ENCODE measurements at places on chromosomes 1 and 21.

DNA sequence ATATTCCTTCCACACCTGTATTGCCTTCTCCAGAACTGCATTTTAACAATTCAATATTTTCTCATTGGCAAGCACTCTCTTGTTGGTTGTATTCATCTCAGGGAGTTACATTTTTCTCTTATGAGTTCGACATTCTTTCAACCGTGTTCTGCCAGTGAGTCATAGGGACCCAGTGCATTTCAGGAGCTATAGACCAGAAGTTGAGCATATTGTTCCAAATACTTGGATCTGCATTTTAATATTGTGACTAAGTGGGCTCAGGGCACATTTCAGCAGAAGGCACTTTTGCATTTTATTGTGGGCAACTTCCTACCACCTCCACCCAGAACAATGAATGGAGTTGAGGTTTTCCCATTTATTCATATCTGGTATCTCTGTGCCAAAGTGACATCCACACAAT lies 132.8 kb downstream of the TNFSF18 start:
- no peak for DNase-seq

DNA sequence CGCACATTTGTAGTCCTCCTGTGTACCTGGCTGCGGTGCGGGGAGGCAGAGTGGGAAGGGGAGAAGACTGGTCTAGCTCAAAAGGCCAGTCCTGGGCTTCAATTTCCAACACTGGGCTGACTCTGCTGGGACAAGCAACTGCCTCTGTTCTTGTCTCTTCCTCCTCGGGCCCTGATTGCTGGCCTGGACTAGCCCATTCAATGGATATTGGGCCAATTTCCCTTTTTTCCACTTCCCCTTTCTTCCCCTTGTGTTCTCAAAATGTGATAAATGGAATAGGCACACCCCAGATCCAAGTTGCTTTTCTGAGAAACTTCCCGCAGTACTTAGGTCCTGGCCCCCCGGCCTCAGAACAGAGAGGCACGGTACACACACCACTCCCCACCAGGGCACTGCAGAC lies 48.2 kb downstream of the SPSB1 start:
- DNase-seq, result no peak

DNA sequence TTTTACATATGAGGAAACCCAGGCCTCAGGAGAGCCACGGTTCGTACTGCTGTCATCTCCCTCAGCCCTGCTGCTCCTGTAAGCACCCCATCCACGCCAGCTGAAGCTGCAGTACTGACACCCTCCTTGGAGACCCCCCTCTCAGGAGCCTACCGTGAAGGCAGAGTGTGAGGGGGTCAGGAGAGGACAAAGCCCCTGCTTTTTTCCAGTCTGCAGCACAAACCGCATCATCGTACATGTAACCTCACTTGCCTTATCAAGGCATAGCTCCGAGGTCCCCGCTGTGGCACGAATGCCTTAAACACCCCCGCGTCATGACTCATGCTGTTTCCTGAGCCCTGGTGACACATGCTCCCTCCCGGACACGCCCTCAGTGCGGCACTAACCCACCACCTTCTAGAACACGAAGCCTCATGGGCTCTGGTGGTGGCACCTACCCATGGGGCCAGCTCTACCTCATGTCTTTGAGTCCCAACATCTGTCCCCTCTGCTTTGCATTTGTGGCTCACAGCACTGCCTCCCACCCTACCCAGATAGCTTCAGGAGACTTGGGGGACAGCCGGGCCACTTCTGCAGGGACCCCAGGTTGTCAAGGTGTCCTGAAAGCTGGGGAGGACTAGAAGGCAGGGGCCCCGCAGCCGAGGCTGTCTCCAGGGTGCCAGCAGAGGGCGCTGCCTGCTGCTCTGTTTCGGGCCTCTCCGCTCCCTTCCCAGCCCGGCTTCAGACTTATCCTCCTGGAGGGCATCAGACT lies 4.9 kb downstream of the SH3BGRL3 start:
- DNase-seq, result no peak

DNA sequence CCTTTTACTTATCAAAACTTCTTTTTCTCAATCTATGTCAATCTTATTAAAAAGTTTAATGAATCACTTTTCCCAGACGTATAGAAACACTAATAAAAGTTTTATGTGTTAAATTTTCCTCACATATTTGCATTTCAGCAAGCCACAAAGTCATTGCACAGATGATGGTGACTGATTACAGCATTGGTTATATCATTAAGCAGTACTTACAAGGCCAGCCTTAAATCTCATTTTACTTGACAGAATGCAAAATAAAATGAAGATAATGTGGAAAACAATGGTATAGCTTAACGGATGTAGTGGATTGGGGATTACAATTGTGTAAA lies 39.5 kb downstream of the TMEM200B start:
- DNase-seq, result no peak
